T-helper 2 cell (primary cell): ENCODE measurements at places on chromosomes 1 and 21.

DNA sequence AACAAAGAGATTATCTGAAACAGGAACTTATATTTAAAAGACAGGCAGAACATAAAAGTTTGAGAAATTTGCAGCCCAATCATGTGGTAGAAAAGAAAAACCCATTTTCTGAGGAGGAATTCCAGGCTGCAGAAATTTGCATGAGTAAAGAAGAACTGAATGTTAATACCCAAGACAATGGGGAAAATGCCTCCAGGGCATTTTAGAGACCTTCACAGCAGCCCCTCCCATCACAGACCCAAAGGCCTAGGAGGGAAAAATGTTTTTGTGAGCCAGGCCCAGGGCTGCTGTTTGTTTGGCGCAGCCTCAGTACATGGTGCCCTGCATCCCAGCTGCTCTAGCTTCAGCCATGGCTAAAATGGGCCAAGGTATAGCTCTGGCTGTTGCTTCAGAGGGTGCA is 554.3 kb upstream of the CHRM3 start:
- DNase-seq: no peak

DNA sequence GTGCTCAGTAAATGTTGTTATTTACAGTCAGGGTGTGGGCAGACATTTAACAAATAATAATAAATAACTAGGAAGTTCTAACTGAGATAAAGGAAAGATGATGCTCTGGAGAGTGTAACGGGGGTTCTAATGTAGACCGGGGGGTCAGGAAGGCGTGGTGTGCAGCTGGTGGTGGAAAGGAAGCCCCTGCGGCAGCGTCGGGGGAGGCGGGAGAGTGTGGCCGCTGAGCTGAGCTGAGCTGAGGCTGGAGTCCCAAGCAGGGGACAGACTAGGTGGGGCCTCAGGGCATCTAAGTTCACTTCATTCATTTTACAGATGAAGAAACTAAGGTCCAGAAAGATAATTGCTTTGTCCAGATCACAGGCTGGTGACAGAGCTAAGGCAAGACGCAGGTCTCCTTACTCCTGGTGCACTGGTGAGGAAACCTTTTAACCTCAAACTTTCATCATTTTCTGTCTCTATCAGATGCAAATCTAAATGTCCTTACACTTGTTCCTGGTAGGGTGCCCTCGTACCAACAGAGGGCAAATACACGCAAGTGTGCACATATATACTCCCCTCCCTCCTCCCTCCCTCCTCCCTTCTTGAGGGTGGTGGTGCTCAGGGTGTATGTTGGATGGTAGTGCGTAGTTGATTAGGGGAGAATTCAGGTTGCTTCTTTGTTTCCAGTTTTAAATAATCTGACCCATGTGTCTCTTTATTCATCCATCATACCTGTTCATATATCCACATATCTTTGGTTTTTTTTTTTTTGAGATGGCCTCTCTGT is 44.1 kb downstream of the KIF26B start:
- DNase-seq: no peak

DNA sequence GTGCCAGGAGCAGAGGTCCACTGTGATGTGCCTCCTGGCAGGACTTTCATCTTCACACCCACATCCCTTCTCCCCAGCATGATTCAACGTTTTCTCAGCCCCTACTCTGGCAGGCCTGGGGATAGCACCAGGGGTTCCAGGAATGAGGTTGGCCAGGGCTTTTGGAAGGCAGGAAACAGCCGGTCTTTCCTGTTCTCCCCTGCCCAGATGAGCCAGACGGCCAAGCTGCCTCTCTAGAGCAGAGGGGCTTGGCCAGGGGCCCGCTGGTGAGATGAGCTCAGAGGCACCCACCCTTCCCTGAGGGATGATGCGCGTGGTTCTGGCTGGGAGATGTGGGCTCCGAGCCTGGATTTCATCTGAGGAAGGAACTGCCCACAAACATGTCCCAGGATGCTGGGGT is 4.3 kb upstream of the MFAP2 start:
- DNase-seq: no peak

GRCh38 chr1:179812501-179813292 is 64.9 kb downstream of the TOR1AIP2 start:
- DNase-seq: no peak

DNA sequence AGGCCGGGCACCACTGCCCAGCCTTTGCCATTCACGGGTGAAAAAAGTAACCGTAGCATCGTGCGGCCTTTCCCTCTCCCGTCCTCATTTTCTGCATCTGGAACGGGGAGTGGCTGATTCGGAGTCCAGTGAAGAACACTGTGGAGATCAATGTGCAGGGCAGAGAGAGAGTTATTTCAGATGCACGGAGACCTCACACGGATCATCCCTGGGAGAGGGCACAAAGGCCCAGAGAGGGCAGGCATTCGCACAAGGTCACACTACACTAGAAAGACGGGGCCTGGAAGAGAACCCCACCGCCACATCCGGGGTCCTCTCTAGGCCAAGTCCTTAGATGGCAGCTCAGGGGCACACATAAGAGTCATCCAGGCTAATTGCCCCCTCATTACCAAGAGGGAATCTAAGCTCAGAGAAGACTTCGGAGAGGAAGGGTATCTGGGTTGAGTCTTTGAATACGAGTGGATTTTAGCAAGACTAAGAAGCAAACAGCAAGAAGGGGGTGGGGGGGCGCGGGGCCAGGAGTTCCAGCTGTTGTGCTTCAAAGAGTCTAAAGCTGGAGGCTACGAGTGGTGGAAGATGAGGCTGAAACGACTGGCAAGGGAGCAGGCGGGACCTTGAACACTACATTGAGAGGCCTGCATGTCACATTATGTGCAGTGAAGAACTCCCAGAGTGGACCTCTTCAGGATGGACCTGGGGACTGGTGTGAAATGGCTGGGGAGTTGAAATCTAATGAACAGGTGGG is 857 bp downstream of the GPX7 start:
- DNase-seq: no peak
